ENCODE measurements at places on chromosomes 6 and 20. TPM values are rescaled to one million over a fixed set of nuclear protein-coding genes. Genes with fewer than 3 reads are reported as not detected.

The PPP1R14C gene
- 0.10 TPM for total RNA-seq

DNA sequence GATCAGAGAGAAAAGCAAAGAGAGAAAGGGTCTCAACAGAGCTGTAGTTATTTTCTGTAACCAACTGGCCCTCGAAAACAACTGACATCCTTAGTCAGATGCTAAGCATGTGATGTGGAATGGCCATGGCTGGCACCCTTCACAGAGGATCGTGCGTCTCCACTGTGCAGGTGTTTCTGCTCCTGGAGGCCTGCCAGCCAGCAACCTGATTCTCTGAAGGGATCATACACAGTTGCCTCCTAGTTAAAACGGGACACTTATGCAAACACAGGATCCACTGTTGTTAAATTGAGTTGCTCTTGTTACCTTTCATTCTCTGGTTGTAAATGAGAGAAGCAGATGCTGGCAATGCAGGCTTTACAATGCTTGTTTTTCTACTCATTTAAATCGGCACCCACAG, 148.5 kb downstream of the HDGFL1 start:
- no peak for DNase-seq

The DNAJC5 gene
- total RNA-seq: 58.6 TPM

GRCh38 chr6:138830248-138830647, 34.4 kb downstream of the ECT2L start:
- DNase-seq: no peak

DNA sequence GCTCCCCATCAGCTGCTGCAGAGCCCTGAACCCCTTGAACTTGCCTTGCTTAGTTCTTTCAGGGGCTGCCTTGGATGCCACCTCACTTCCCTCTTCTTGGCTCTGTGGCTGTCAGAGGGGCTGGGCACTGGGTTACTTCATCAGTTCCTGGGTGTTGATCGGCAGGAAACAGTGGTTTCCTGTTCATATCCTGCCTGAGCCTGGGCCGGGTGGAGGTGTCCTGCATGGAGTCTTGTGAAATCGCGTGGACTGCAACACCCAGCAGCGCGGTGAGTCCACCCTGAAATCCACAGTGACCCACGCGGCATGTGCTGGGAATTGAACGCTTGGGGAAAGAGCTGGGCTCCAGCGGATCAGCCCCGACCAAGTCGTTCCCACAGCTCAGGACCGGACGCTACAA, 97.5 kb downstream of the CDH26 start:
- peak; percentile 81 for DNase-seq

- DNase-seq: no peak
Observed at GRCh38 chr20:375265-375889, 5.2 kb upstream of the TRIB3 start.

- DNase-seq: no peak
Observed at GRCh38 chr6:24763578-24763977, 11.2 kb upstream of the GMNN start.

The TIAM2 gene
- total RNA-seq: 8.3 TPM
